DND-41 (cell line): ENCODE measurements at places on chromosomes 5 and 9.
A peak's percentile ranks its signal among the peaks of the same experiment; 100 is the strongest.

- no peak overlapping the region for H3K27ac ChIP-seq
- no peaks in the 10 kb centered on the region for H3K36me3 ChIP-seq
- no peaks in the 10 kb centered on the region for H3K27me3 ChIP-seq
- no peak overlapping the region for H3K4me3 ChIP-seq
- no peak for DNase-seq
These were observed 114.6 kb downstream of the FAM170A start for GRCh38 chr5:119743927-119744326.

GRCh38 chr9:85700330-85700729 is 41.4 kb downstream of the AGTPBP1 start:
- no peak overlapping the region for H3K4me3 ChIP-seq
- no peak for DNase-seq
- H3K27ac ChIP-seq: no peak overlapping the region
- H3K4me1 ChIP-seq: no peaks in the 10 kb centered on the region
- H3K27me3 ChIP-seq: no peaks in the 10 kb centered on the region

GRCh38 chr9:133659516-133659915 is 23.4 kb downstream of the DBH start:
- H3K27me3 ChIP-seq: no peaks in the 10 kb centered on the region
- no peak for DNase-seq
- H3K36me3 ChIP-seq: no peaks in the 10 kb centered on the region
- no peak overlapping the region for H3K4me3 ChIP-seq
- no peak overlapping the region for H3K27ac ChIP-seq

DNA sequence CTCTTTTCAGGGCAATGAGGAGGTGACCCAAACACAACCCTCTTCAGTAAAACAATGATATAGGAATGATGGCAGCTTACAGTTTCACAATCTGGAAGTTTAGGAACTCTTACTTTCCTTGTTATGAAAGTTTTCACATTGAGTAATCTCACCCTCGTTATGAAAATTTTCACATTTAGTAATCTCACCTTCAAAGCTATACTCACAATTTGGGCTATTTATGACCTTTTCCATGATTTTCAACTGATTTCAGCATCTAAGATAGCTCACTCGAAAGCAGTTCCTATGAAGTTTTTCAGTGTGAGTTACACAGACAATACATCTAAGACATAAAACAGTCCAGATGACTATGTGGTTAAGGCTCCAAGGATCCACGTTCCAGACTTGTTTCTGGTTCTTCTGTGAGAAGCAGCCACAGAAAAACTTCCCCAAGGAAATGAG is 57.1 kb downstream of the FOXD1 start:
- H3K27me3 ChIP-seq: no peaks in the 10 kb centered on the region
- H3K4me3 ChIP-seq: no peak overlapping the region
- no peaks in the 10 kb centered on the region for H3K36me3 ChIP-seq
- H3K4me1 ChIP-seq: peaks cover 31% of the 10 kb centered on the region
- no peak overlapping the region for H3K27ac ChIP-seq

- H3K27ac ChIP-seq: no peak overlapping the region
- H3K4me1 ChIP-seq: no peaks in the 10 kb centered on the region
- H3K36me3 ChIP-seq: peaks cover 32% of the 10 kb centered on the region
- DNase-seq: no peak
- H3K4me3 ChIP-seq: no peak overlapping the region
These were observed 34.7 kb downstream of the ERCC6L2 start for GRCh38 chr9:95910023-95910707.

DNA sequence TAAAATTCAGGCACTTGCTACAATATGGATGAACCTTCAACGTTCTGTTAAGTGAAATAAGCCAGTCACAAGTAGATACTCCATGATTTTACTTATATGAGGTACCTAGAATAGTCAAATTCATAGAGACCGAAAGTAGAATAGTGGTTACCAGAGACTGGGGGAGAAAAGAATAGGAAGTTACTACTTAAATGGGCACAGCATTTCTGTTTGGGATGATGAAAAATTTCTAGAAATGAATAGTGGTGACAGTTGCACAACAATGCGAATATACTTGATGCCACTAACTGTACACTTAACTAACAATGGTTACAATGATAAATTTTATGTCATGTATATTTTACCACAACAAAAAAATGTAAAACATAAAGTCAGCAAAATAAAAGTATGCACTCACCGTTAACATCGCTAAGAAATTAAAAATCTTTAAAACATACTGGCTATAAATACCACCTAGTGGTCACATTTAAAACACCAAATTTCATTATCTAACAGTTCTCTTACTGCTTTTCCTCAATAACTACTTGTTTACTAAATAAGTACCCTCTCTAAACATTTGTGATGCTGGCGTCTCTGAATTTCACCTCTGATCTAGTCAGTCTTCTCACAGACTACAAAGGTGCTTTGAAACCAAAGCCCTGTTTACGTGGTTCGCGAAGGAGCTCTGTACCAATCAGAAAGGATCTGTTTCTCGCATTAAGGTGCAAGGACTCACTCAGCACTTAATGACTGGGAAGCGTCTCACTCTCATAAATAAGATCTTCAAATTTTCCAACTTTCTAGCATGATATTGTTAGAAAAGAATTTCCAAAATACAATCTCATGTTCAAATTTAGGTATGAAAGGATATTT is 22.7 kb downstream of the KIF3A start:
- H3K4me1 ChIP-seq: no peaks in the 10 kb centered on the region
- DNase-seq: no peak
- H3K27ac ChIP-seq: no peak overlapping the region

DNA sequence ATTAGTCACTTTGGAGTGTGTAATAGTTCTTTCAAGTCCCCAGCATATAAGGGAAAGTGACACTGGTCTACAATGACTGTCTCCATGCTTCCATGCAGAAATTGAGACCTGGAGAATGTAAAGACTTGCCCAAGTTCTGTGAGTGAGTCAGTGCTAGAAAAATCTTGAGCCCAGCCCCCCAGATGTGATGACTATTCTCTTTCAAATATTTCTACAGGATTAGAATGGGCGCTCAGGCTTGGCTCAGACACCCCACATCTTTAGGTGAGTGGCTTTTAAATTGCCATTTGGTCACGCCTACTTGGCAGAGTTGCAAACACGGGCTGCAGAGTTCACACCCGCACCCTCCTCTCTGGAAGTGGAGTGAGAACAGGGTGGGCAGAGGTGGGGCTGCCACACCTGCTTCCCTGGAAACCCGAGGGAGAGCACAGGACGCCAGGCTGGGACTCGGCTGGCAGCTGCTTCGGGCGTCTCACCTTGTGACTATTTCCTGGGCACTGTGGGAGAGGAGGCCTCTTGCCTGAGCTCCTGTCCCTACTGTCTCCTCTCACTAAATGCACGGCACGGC is 37.6 kb downstream of the ROPN1L start:
- no peak for DNase-seq
- H3K4me1 ChIP-seq: no peaks in the 10 kb centered on the region
- H3K27me3 ChIP-seq: no peaks in the 10 kb centered on the region
- H3K36me3 ChIP-seq: no peaks in the 10 kb centered on the region

DNA sequence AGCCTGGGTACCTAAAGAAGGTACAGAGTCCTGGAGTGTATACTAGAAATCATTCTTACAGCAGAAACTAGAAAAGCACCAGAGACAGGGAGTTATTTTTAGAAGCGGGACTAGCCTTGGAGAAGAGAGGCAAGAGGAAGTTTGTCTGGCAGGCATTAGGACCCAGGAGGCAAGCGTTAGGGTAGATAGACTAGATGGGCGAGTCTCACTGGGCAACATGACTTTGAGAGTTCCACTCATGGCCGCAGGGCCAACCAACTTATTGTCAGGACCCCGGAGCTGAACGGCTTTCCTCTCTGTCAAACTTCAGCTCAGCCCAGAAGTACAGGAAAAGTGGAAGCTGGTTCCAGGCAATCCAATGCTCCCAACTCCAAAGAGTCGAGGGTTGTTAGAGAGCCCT is 34.1 kb upstream of the NPR3 start:
- no peak overlapping the region for H3K27ac ChIP-seq
- no peak overlapping the region for H3K4me3 ChIP-seq
- H3K4me1 ChIP-seq: no peaks in the 10 kb centered on the region
- no peaks in the 10 kb centered on the region for H3K36me3 ChIP-seq
- no peaks in the 10 kb centered on the region for H3K27me3 ChIP-seq

DNA sequence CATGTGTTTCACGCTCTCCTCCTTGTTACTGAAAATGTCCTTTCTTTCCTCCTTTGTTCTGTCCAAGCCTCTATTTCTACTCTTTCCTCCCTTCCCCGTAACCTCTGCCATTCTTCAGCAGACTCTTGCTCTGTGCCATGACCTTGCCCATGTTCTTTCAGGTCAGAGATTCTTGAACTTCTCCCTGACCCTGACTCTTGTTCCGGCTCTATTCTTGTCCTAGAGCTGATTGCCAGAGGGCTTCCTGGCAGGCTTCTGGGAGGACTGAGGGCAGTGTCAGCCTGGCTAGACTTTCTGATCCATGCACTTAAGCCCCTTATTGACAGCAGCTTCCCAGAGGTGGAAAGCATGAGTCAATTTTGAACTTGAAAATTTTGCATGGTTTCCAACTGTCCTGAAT is 174.2 kb downstream of the TMEM161B start:
- no peaks in the 10 kb centered on the region for H3K4me1 ChIP-seq
- H3K36me3 ChIP-seq: no peaks in the 10 kb centered on the region
- H3K4me3 ChIP-seq: no peak overlapping the region
- no peaks in the 10 kb centered on the region for H3K27me3 ChIP-seq
- no peak for DNase-seq

GRCh38 chr5:11737010-11737409 is 167.2 kb downstream of the CTNND2 start:
- no peaks in the 10 kb centered on the region for H3K36me3 ChIP-seq
- no peaks in the 10 kb centered on the region for H3K4me1 ChIP-seq
- H3K4me3 ChIP-seq: no peak overlapping the region
- DNase-seq: no peak
- no peak overlapping the region for H3K27ac ChIP-seq
- H3K27me3 ChIP-seq: no peaks in the 10 kb centered on the region

- DNase-seq: peak; percentile 50
- H3K27ac ChIP-seq: no peak overlapping the region
- no peaks in the 10 kb centered on the region for H3K36me3 ChIP-seq
- H3K4me1 ChIP-seq: no peaks in the 10 kb centered on the region
These were observed 135.6 kb upstream of the PPP1R26 start for GRCh38 chr9:135343837-135344522.

DNA sequence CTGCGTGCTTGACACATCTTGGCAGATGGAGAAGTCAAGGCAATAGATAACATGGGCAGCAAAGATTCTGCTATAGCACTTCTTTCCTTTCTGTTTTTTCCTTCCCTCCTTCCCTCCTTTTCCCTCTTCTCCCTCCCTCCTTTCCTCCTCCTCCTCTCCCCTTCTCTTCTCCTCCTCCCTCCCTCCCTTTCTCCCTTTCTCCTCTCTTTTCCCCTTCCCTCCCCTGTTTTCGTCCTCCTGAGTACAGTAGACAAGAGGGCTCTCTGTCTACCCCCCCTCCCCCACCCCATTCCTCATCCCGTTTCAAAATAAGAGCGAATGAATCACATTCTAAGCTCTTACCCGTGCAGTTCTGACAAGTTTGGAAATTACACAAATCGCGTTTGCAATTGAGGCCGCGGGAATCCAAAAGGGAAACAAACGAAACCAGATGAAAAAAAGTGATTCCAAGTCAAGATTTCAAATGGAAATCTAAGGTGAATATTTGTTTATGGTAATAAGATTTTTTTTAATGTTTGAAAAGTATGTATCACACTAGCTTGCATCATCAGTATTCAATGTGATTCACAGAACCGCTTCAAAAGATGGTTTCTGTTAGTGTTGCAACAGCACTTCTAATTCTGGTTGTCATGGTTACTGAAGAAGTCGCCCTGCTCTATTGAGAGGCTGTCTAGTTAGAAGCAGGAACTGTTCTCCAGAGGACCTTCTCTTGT is 1.3 kb downstream of the NIM1K start:
- no peak for DNase-seq
- H3K4me3 ChIP-seq: no peak overlapping the region
- H3K27me3 ChIP-seq: no peaks in the 10 kb centered on the region
- no peaks in the 10 kb centered on the region for H3K4me1 ChIP-seq
- H3K27ac ChIP-seq: no peak overlapping the region
- H3K36me3 ChIP-seq: no peaks in the 10 kb centered on the region

DNA sequence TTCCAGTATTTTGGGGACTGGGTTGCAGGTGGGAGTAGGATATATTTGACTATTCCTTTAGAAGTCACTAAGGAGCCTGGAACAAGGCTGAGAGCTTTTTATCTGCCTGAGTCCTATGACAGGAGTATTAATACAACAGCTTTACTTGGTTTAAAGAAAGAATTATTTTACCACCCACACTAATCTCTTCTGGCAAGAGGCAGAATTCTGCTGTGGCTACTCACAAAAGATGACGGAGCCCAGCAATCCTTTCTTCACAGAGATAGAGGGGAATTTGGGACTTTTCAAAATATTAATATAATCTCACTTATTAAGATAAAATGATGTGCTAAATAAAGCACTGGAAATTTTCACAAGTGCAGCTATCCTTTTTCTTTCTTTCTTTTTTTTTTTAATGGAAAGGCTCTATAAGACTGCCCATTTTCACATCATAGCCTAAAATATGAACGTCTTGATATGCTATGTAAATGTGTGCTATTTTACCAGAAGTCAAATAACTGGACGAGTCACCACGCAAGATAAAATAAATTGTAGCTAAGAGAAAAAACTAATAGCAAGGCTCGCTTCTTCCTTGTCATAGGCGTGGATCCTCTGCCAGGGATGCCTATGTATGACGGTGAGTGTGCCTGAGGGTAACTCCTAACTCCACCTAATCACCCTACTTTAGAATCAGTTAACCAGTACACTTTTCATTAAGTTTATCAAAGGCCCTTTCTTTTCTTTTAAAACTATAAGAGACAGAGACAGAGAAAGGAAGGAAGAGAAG is 76.3 kb downstream of the ZNF608 start:
- no peak overlapping the region for H3K27ac ChIP-seq
- no peaks in the 10 kb centered on the region for H3K27me3 ChIP-seq
- H3K36me3 ChIP-seq: no peaks in the 10 kb centered on the region
- no peak for DNase-seq
- peaks cover 6% of the 10 kb centered on the region; the same call in 1 of the 2 replicates for H3K4me1 ChIP-seq

DNA sequence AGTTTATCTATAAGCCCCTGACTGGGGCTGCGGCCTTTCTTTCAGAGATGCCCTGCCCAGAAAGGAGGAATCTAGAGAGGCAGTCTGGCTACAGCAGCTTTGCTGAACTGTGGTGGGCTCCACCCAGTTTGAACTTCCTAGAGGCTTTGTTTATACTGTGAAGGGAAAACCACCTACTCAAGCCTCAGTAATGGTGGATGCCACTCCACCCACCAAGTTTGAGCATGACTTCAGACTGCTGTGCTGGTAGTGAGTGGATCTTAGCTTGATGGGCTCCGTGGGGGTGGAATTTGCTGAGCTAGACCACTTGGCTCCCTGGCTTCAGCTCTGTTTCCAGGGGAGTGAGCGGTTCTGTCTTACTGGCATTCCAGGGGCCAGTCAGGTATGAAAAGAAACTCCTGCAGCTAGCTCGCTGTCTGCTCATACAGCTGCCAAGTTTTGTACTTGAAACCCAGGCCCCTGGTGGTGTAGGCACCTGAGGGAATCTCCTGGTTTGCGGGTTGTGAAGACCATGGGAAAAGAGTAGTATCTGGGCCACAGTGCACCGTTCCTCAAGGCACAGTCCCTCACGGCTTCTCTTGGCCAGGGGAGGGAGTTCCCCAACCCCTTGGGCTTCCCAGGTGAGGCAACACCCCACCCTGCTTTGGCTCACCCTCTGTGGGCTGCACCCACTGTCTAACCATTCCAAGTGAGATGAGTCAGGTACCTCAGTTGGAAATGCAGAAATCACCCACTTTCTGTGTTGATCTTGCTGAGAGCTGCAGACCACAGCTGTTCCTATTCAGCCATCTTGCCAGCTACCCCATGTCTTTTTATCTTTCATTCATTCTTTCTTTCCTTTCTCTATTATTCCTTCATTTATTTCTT is 211.8 kb upstream of the C9orf72 start:
- H3K4me1 ChIP-seq: no peaks in the 10 kb centered on the region
- no peaks in the 10 kb centered on the region for H3K27me3 ChIP-seq
- no peak for DNase-seq
- no peak overlapping the region for H3K4me3 ChIP-seq
- no peaks in the 10 kb centered on the region for H3K36me3 ChIP-seq
- H3K27ac ChIP-seq: no peak overlapping the region
